ENCODE measurements at places on chromosomes 7 and 10. TPM values are rescaled to one million over a fixed set of nuclear protein-coding genes. Genes with fewer than 3 reads are reported as not detected.

DNA sequence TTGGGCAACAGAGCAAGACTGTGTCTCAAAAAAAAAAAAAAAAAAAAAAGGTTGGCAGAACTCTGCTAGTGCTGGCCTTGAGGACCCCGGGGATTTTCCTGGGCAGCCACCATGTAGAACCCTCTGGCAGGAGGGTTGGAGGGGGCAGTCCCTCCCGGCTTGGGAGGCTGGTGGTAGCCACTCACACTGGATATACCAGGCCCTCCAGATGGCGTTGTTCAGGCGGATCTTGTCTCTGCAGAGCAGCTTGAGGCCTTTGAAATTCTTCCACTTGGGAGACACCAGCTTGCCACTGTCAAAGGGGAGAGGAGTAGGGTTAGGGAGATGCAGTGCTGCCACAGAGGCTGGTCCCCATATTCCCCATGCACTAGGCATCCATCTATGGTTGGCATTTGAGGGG, 8.4 kb downstream of the MLXIPL start:
- DNase-seq, result no peak

- DNase-seq, result no peak
Measured at GRCh38 chr7:129281163-129281562, 56.3 kb downstream of the AHCYL2 start.

AKR1C8 gene
- polyA plus RNA-seq, result not detected

- DNase-seq, result no peak
Measured at GRCh38 chr7:90271753-90272152, 26.8 kb downstream of the CFAP69 start.

BMPR1A gene
- polyA plus RNA-seq, result 5.8 TPM

ANTXRL gene
- not detected for polyA plus RNA-seq

- no peak for DNase-seq
Measured at GRCh38 chr10:119616882-119617570, 20.3 kb upstream of the TIAL1 start.

ZNF239 gene
- 1.6 TPM for polyA plus RNA-seq

ENO4 gene
- 0.05 TPM for polyA plus RNA-seq

DNA sequence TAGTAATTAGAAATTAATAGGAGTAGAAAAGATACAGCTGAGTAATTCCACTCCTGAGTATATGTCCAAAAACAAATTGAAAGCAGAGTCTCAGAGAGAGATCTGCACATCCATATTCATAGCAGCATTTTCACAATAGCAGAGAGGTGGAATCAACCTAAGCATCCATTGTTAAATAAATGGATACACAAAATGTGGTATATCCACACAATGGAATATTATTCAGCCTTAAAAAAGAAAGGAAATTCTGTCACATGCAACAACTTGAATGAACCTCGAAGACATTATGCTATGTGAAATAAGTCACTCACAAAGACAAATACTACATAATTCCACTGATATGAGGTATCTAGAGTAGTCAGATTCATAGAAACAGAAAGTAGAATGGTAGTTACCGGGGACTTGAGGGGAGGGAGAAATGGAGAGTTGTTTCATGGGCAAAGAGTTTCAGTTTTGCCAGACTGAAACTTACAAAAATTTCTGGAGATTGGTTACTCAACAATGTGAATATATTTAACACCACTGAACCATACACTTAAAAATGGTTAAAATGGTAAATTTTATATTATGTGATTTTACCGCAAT, 18.4 kb downstream of the VTI1A start:
- no peak for DNase-seq

GRCh38 chr7:17985473-17986239, 42.0 kb downstream of the PRPS1L1 start:
- no peak for DNase-seq

- DNase-seq, result no peak
Measured at GRCh38 chr7:132403465-132404110, 172.7 kb downstream of the PLXNA4 start.

GRCh38 chr7:139168479-139168878, 59.0 kb upstream of the ZC3HAV1 start:
- no peak for DNase-seq

GRCh38 chr10:101000915-101001658, 1.5 kb downstream of the LZTS2 start:
- peak; percentile 93 for DNase-seq

DNA sequence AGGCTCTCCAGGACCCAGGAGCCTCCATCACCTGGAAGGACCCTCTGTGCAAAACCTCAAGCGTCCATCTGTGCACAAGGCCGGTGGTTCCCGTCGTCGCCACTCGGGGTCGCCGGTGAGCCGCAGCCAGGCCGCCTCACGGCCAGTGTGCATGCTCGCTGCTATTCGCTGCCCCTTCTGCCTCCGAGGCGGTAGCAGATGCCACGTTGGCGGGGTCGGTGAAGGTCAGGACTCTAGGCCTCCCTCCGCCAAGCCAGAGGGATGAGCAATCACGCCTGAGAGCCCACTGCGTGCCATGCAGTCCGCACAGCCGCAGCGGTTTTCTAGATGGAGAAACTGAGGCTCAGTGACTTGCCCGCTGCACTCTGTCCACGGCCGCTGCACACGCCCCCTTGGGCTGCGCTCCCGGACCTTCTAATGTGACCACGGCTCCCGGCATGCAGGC, 5.7 kb downstream of the UPK3B start:
- no peak for DNase-seq

DNA sequence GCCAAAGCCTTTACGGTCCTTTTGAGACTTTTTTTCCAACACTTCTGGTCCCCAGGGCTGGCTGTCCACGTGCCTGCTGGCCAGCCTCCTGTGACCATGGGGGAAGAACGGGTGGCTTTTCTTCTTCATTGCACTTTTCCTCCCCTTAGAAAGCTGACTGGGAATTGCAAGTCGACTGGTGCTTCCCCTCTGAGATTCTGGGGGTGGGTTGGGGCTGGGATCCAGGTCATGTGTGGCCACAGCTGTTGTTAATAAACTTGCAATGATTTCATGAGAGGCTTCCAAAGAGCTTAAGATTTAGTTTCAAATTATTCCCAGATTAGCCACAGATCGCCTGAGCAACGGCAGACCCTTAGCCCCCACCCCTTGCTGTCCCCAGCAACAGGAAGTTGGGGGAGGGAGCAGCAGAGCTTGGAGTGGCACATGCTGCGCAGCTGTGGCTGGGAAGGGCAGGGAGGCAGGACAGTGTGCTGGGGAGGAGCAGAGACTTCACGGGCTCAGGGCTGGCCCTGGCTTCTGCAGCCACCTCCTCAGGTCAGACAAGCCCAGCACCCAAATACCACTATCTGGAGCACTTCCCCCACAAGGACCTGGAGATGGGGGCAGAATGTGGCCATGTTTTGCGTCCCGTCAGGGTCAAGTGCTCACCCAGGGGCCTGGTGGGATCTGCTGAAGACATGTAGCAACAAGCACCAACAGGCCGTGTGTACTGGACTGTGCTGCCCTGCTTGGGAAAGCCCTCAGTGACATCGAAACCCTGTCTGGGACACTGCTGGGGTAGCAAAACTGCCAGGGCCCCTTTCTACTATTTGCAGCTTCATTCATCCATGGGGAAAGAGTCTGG, 147.1 kb downstream of the RNF216 start:
- peak; percentile 91 for DNase-seq

DNA sequence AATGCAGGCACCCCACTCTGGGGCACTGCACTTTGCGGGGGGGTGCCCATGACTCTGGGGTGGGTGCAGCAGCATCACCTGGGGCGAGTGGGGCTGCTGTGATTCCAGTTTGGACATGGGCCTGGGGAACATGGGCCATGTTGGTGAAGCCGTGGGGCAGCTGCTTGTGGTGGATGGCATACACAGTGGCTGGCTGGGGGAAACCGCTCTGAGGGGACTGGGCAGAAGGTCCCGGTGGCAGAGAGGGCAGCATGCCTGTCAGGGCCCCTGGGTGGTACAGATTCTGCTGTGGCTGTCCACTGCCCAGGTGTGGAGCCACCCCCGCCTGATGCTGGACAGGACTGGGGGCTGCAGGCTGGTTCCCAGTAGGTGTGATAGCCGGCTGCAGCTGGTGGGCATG, 57.2 kb downstream of the LRRC72 start:
- no peak for DNase-seq

COBL gene
- polyA plus RNA-seq, result 13.3 TPM

GRCh38 chr10:93723153-93723552, 20.8 kb upstream of the FRA10AC1 start:
- DNase-seq, result no peak

DNA sequence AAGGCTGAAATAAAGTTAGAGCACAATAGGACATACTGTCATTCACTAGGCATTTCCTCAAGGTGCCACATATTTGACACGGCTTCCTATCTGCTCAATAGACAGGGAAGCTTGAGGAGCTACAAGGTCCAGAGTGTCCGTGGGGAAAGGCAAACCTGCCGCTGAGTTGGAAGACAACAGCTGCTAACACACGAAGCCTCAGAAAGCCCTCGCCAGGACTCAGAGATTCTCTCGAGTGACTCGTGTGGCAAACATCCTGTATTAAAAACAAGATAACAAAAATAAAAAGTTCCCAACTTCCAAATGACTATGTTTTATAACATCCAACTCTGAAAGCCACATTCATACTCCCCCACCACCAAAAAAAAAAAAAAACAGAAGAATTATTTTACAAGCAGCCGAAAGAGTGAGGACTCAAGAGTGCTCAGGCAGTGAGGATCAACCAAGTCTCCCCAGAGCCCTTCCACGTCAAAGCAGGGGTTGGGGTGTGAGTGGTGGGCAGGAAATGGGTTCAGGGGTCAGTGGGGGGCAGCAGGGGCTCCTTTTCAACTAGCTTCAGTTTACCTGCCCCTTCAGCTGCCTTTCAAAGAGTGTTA, 67.6 kb downstream of the STK17A start:
- DNase-seq, result no peak

DNA sequence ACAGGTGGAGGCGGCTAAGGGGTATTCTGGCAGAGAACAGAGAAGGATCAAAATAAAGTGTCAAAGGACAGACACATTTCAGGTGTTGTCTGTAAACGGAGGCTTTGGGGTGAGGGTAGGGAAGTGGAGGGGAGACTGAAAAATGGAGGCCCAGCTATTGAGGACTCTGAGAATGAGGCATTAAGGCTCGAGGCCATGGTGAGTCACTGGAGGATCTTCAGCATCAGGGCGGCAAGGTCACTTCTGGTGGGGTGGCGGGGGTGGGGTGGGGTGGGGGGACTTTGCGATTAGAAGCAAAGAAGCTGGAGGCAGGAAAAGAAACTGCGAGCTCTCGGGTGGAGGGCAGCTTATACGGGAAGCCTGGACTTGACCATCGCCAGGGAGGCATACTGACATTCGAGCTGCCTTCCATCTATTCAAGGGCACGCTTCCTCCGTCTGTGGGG, 58.4 kb upstream of the PCGF5 start:
- DNase-seq, result no peak

Data from stomach (tissue), 19 donors.